ENCODE measurements at places on chromosomes 5 and 9.

- no peak for DNase-seq
Measured at GRCh38 chr5:170105642-170106611, at the start of gene FOXI1. FOXI1 (plus strand) TSS chr5:170105897; CDS start chr5:170105958, 61 bp downstream.

DNA sequence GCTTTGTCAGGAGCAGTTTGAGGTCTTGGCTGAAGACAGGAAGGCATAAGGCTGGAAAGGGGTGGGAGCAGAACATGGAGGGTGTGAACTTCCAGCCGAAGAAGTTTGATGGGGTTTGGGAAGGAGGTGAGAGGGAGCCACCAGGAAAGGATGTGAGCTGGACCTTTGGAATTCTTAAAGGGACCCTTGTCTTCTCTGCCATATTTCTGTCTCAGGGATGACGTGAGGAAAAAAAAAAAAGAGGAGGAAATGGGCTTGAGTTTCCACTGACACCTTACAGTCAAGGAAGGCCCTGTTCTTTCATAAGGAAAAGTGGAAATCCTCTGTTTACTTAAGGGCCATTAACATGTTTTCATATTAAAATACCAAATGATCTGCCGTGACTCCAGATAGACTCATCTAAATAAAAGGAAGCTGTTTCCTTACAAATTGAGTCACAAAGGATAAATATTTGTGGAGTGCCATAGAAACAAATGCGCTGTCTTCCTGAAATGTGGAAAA, 132.1 kb downstream of the PALM2AKAP2 start:
- no peak for DNase-seq

DNA sequence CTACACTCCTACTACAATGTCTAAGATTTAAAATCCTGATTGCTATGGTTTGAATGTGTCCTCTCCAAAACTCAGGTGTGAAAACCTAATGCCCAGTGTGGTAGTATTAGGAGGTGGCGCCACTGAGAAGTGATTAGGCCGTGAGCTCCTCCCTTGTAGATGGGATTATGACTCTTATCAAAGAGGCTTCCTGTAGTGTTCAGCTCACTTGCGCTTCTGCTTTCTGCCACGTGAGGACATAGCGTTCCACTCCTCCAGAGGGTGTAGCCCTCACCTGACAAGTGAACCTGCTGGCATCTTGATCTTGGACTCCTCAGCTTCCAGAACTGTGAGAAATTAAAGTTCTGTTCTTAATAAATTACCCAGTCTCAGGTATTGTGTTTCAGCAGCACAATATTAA, 33.0 kb upstream of the WHRN start:
- no peak for DNase-seq

GRCh38 chr5:2173151-2173834, 290.6 kb upstream of the IRX4 start:
- no peak for DNase-seq

DNA sequence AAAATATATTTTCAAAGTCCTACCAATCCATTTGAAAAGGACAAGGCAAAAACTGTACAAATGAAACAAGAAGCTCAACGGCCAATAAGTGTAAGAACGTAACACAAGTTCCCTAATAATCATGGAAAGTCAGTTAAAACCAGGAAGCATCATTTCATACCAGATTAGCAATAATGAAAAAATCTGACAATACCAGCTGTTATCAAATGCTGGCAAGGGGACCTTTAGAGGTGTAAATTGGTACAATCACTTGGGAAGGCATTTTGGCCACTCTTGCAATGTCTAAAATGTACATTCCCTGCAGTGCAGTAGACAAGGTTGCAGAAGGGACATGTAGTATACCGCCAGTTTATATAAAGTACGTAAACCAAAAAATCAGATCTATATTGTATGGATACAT, 10.1 kb upstream of the SEMA5A start:
- no peak for DNase-seq

DNA sequence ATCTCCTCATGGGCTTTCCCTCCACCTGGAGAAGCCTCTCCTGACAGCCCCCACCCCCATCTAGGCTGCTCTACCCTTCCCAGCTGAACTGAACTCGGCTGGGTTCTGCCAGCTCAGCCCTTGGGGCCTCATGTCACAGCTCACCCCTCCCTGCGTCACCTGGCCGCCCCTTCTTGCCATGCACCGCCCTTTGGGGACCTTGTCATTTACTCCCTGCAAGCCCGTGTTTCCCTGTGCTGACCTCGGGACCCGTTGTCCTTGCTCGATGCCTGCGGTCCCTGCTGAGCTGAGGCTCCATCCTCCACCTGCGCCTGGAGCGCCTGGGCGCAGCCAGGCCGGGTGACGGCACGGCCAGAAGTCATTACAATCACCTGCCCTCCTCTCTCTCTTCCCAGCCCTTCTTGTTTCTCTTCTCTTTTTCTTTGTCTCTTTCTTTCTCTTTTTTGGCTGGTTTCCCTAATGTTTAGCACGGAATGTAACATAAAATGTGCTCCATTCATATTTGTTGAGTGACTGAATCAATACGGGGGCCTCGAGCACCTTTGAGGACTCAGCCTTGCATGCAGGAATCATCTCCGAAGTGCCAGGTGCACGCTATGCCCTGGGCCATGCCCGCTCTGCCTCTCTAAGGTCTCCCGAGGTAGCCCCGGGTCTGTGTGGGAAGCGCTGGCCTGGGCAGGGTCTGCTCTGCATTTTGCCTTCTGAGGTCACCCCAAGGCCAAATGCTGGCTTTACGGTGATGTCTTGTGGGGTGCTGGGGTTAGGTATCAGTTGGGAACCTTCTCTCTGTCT, 48.1 kb upstream of the COL5A1 start:
- DNase-seq = no peak

- no peak for DNase-seq
Measured at GRCh38 chr5:125331987-125332598, 585.7 kb upstream of the ZNF608 start.

DNA sequence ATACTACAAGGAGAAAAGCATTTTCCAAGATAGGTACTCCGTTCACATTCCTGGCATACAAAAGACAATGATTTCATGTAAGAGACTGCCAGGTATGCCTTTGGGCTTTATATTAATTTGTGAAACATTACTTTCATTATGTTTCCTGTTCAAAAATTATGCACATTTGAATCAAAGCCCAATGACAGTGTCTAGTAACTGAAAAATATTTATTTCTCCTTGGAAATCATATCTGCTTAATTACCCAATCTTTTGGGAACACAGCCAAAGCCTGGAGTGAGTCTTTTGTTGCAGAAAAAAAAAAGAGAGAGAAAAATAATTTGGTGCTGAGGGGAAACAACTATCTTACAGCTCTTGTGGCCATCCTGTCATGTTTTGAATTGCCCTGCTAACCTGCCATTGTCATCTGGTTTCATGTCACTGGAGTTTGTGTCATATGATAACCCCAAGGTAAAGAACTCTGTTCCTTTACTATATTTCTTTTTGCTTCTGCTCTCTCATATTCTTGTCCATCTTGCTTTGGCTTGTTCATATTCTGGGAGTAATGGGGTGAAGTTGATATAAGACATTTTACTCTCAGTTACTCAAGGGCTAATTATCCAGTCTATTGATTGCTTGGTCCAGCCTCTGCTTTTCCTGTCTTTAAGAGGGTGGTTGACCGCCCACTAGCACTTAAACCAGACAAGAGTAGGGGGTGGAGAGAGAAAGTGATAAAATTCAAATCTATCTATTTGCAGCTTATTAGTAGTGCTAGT, 238.3 kb upstream of the NUDT12 start:
- no peak for DNase-seq

DNA sequence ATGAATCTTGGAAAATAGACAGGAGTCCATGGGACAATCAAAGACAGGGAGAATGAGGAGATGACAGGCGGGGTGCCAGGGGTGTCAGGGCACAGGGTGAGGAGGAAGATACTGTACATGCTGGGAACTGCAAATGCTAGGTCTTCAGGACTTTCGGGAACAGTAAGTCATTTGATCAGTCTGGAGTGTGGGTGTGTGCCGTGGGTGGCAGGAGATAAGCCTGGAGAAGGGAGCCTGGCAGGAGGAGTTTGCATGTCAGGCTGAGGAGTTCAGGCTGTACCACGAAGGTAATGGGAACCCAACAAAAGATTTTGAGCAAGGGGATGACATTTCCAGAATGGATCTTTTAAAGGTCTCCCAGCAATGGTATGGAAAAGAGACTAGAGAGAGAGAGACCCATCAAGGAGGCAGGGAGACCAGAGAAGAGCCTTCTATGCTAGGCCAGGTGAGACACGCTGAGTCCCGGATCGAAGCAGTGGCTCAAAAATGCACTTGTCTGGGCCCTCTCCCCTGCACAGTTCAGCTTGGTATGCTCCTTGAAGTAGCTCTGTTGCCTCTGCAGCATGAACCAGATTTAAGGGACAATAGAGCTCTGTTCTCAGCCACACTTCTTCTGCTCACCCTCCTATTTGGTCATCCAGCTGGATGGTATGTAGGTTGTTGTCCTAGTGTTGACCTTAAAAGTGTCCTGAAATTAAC, 77.0 kb upstream of the FER start:
- DNase-seq = no peak

GRCh38 chr9:134623258-134624066, 18.1 kb upstream of the COL5A1 start:
- no peak for DNase-seq

- DNase-seq = no peak
Measured at GRCh38 chr5:52985306-52985705, 3.8 kb upstream of the ITGA2 start.

DNA sequence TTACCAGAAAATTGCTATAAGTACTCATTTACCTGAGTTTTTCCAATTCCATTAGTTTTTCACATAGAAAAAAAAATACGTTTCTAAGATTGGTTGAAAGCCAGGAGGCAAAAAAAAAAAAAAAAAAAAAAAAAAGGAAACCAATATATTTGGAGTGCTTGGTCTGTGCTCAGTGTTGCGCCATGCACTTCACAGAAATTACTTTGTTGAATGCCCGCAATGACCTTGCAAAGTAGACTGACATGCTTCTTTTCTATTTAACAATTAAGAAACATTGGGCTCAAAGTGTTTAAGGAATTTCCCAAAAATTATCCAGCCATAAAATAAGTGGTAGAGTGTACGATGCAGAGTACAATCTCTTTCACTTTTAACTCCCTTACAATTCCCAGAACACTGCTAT, 65.2 kb upstream of the PAPPA start:
- DNase-seq = no peak

DNA sequence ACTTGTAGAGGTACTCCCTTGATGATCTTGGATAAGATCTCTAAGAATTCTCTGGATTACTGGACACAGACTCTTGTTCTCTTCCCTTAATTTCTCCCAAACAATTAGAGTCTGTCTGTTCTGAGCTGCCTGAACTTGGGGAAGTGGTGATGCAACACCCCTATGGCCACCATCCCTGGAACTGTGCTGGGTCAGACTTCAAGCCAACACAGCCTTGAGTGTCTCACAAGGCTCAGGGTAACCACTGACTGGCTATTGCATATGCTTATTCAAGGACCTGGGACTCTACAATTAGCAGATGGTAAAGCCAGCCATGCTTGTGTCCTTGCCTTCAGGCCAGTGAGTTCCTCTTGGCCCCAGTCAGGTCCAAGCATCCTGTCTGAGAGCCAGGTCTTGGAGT, 504.5 kb downstream of the MAN2A1 start:
- no peak for DNase-seq

DNA sequence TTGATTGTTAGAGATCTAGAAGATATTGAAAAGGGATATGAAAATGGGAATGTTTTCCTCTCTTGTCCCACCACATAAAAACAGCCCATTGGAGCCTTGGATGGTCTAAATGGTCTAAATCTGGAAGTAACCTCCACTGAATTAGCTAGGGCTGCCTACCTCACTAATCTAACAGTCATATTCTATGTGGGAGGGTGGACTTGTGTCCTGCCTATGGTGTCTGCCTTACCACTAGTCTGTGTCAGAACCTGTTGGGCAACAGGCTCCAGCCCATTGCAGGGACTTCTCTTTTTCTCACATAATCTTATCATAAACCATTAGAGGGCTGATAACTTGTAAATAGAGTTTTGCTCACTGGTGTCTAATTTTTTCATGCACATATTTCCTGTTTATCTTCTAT, 548.8 kb upstream of the CDH18 start:
- no peak for DNase-seq

DNA sequence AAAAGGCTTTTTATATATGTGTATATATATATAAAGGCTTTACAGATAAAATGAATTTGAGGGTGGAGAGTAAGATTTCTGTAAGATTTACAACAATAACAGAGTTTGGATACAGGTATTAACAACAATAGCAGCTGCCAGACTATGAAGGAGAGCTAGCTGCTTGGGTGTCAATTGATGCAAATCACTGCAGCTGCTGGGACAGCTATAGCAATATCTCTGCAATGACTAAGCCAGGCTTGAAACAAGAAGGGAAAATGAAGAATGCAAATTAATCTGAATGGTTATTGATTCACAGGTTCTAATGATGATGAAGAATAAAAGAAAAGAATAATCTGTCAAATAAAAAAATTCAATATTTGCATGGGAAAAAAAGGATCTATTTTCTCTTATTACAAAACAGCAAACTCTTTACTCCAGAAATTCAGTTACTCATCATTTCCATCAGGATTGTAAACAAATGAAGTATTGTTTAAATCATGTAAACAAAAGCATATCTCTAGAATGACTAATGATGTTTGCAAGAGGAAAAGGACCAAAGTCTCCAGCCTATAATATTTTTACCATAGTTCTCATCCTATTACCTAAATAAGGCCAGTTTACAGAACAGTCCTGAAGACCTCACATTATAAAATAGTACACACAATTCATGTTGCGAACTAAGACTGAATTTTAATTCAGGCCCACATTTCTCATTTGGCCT, 219.0 kb downstream of the HTR1A start:
- no peak for DNase-seq

- no peak for DNase-seq
Measured at GRCh38 chr5:142669477-142669876, 16.4 kb downstream of the FGF1 start.

GRCh38 chr5:57434227-57434640, 48.4 kb downstream of the ACTBL2 start:
- DNase-seq = no peak

GRCh38 chr9:95005278-95006143, 279.0 kb downstream of the AOPEP start:
- DNase-seq = no peak

- no peak for DNase-seq
Measured at GRCh38 chr9:5052838-5053237, 67.8 kb downstream of the JAK2 start.

DNA sequence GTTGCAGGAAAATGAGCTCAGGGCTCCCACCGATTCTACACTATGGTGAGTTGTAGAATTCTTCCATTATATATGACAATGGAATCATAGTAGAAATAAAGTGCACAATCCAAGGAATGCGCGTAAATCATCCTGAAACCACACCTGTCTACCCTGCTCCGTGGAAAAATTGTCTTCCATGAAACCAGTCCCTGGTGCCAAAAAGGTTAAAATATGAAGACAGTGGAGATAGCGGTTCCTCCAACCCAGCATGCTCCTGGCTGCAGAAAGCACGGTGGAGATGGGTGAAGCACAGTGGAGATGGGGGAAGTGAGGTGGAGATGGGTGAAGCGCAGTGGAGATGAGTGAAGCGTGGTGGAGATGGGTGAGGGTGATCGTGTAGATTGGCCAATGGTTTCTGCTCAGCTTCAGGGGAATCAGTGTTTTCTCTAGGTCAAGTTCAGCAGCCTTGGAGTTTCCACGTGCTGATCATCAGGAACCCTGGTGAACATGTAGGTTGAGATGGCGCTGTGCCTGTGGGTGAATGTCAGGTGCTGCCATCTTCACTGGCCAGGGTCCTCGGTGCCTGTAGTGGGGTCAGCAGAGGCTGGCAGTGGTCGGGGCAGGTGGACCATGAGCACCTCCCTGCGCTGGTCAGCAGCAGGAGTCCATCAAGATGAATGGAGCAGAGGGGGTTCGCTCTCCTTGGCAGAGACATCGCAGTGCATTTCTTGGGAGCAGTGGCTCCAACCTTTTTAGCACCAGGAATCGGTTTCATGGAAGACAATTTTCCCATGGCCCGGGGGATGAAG, 20.3 kb downstream of the PAEP start:
- DNase-seq = no peak

Data from cortex of kidney (tissue), 1 donor.